ENCODE measurements at places on chromosomes 4 and X.

GRCh38 chr4:151627491-151627890 is 133.3 kb downstream of the GATB start:
- DNase-seq: no peak

DNA sequence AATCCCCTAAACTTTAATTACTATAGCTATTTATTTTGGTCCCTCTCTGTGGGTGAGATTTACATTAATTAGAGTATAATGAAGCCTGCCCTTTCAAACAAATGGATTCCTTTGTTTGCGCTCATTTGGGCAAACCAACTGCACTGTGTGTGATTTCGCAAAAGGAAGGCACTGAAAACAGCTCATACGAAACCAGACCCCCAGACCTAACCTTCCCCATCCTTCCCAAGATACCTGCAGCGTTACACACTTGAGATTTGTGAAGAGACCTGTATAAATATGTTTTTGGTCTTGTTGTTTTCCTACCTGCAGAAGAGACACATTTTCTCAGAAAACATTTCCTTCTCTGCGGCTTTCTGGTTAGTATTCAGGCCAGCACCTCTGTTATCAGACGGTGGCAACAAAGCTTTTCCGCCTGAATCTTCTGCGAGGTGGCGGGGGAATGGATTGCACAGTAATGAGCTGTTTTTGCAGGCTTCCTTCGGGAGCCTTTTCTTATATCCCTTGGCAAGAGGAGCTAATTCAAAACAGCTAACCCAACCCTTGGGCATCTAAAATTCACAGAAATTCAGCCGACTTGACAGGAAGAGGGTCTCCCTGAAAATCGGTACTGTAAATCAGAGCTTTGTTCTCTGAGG is 47.6 kb downstream of the CBLL2 start:
- DNase-seq: no peak

- DNase-seq: peak; percentile 53
Observed at GRCh38 chrX:137428221-137428661, 137.7 kb upstream of the ZIC3 start.

GRCh38 chr4:100286636-100287035 is 96.4 kb upstream of the DDIT4L start:
- DNase-seq: no peak

DNA sequence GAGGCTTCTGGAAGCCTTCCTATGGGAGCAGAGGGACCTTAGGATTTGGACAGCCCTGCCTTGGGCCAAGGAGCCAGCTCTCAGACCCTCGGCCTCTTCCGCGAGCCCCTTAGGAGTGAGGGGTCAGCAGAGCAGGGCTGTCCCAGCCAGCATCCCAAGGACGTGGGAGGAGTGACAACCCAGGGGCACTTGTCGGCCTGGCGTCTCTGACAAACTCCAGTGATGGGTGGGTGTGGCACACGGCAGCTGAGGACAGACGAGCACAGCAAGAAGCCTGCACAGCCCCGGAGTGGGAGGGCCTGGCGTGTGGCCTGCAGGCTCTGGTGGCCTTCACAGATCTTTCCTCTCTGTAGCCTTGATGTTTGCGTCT is 11.6 kb upstream of the TNIP2 start:
- DNase-seq: no peak

GRCh38 chrX:149010853-149011224 is 494.3 kb downstream of the IDS start:
- DNase-seq: no peak

- DNase-seq: no peak
Observed at GRCh38 chr4:169492436-169493163, 119.8 kb downstream of the NEK1 start.

DNA sequence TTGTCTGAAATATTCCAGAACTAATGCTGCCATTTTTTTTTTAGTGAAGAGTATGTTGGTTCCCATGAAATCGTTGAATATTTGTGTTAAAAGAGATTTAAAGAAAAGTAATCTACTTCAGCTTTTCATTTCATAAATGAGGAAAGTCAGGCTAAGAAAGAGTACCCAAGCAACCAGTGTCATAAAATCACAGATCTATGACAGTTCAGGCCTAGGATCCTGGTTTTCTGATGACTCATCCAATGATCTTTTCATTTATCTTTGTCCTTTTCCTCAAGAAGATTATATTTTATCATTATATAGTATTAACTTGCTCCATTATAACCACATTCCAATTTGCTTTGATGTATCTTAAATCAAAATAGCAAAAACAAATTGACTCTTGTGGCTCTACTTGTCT is 139.4 kb upstream of the HCCS start:
- DNase-seq: no peak

- no peak for DNase-seq
Observed at GRCh38 chr4:177974461-177974860, 532.2 kb upstream of the AGA start.

GRCh38 chr4:20829617-20830357 is 129.5 kb downstream of the PACRGL start:
- no peak for DNase-seq

GRCh38 chrX:130915302-130915701 is 12.3 kb upstream of the ENOX2 start:
- no peak for DNase-seq

- no peak for DNase-seq
Observed at GRCh38 chrX:150162141-150162540, 201.0 kb upstream of the MAMLD1 start.

- no peak for DNase-seq
Observed at GRCh38 chrX:69919749-69920148, 130.0 kb downstream of the AWAT2 start.

GRCh38 chr4:145351162-145351561 is 130.5 kb upstream of the SMAD1 start:
- no peak for DNase-seq

GRCh38 chr4:36273276-36273675 is 8.1 kb upstream of the DTHD1 start:
- no peak for DNase-seq

GRCh38 chr4:143156853-143157252 is 27.9 kb upstream of the USP38 start:
- DNase-seq: no peak

- DNase-seq: no peak
Observed at GRCh38 chr4:108342325-108342970, 173.7 kb upstream of the LEF1 start.

- DNase-seq: no peak
Observed at GRCh38 chr4:83851261-83852084, 315.6 kb downstream of the GPAT3 start.

DNA sequence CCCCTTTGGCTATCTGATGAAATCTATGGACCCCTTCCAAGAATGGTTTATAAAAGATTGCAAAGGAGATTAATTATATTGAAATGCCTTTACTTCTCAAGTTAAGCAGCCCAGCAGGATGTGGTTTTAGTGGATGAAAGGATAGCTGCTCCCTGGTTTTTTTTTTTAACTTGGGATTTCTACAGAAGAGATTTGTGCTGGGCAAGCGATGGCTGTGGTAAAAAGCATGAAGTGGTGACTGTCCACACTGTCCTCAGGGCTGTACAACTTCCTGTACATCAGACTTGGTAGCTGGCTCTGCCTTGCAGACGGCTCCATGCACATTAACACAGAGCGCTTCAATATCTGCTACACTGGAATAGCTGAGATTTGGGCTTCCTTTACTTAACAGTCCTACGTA is 321.7 kb downstream of the DHX15 start:
- DNase-seq: no peak
